ENCODE measurements at places on chromosomes 2 and 18.

GRCh38 chr2:236765478-236765877 is 195.9 kb downstream of the ACKR3 start:
- no peak for DNase-seq

GRCh38 chr18:12049978-12050811 is 43.4 kb upstream of the ANKRD62 start:
- DNase-seq = peak; percentile 55

GRCh38 chr2:240568678-240569522 is 616 bp downstream of the RNPEPL1 start:
- DNase-seq = peak; percentile 45

GRCh38 chr2:18610651-18611050 is 21.3 kb upstream of the NT5C1B start:
- no peak for DNase-seq

GRCh38 chr18:35028536-35028935 is 12.7 kb upstream of the MAPRE2 start:
- peak; percentile 80 for DNase-seq

- no peak for DNase-seq
Measured at GRCh38 chr2:143994961-143995360, 525.0 kb downstream of the ZEB2 start.

- no peak for DNase-seq
Measured at GRCh38 chr18:57953883-57954282, 90.1 kb upstream of the NEDD4L start.

- no peak for DNase-seq
Measured at GRCh38 chr18:13371689-13372418, 153.3 kb downstream of the LDLRAD4 start.

- no peak for DNase-seq
Measured at GRCh38 chr2:238119756-238120462, 18.6 kb upstream of the KLHL30 start.

DNA sequence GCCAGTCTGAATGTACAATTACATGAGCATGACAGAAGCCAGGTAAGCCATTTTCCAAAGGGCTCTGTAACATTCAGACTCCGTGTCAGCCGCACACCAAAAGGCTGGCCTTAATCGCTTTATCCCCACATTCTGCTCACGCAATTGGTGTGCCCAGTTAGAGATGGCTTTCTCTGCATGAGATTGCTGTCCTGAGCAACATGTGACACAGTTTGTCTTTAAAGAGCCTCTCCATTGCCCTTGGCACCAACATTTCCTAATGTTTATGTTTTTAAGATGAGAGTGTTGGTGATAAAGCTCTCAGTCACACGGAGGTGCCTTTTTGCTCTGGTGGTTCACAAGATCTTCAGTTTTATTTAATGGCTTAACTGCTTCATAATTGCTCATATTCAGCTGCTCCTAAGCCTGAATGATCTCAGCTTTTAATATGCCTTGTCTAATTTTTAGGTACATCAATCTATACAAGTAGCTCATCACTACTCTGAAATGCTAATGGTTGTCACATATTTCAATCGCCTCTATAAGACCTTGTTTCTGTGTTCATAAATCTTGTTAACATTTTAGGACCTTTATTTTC is 164.8 kb upstream of the ACVR2A start:
- no peak for DNase-seq

- DNase-seq = peak; percentile 51
Measured at GRCh38 chr2:148300544-148300943, 279.7 kb downstream of the MBD5 start.

DNA sequence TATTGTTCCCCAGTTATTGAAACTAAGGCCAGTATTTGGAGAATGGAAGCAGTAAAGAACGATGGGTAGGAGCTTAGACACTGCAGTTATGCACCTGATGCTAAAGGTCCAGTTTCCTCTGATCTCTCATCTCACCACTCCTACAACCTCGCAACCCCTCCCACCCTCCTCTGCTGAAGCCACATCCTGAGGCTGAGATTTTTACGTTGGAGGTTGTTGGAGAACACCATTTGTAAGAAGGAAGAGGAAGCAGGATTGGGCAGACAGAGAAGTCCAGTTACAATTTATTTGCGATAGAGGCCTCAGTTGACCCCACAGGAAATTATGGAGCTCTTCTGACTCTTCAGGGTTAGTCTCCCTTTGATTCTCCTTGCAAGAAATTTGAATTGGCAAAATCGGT is 54.3 kb upstream of the NDUFV2 start:
- DNase-seq = no peak
